GM18507 (cell line): ENCODE measurements at places on chromosomes 5 and 9.

- no peak for DNase-seq
Measured at GRCh38 chr5:157366741-157367674, 93.0 kb upstream of the NIPAL4 start.

GRCh38 chr5:171521219-171521633 lies 101.8 kb downstream of the FGF18 start:
- DNase-seq, result no peak

DNA sequence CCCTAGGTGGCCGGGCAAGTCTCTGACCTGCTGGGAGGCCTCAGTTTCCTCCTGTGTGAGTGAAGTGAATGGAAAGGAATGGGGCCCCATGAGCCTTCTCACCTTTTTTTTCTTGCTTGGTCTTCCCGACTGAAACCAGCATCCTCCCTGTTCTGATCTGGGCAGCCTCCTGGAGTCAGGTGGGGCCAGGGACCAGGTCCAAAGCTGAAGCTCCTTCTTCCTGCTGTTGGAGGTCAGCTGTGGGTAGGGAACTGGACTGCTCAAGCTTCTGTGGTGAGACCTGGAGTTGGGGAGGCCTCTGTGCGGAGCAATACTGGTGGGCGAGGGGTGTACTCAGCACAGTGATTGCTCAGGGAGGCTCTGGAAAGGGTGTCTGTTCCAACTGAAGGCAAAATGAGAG lies 99.7 kb downstream of the PCSK1 start:
- no peak for DNase-seq

DNA sequence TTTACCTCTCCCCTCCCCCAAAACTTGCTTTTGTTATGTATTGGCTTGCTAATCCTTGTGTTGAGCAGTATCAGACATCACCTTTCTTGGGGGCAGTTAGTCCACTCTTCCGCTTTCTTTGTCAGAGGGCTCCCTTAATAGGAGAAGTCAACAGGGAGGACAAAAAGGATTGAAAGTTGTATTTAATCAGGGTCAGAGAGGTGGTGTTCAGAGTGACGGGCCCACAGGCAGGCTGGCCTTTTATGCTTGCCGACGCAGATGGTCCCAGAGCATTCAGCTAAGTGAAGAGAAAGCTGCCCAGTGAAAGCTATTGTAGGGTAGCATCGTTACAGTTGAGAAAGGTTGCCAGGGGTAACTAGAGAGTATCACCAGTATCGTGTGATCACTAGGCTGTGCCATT lies 131.1 kb downstream of the ZCCHC7 start:
- DNase-seq, result no peak

GRCh38 chr5:94910721-94911120 lies 292.3 kb downstream of the SLF1 start:
- DNase-seq, result no peak

DNA sequence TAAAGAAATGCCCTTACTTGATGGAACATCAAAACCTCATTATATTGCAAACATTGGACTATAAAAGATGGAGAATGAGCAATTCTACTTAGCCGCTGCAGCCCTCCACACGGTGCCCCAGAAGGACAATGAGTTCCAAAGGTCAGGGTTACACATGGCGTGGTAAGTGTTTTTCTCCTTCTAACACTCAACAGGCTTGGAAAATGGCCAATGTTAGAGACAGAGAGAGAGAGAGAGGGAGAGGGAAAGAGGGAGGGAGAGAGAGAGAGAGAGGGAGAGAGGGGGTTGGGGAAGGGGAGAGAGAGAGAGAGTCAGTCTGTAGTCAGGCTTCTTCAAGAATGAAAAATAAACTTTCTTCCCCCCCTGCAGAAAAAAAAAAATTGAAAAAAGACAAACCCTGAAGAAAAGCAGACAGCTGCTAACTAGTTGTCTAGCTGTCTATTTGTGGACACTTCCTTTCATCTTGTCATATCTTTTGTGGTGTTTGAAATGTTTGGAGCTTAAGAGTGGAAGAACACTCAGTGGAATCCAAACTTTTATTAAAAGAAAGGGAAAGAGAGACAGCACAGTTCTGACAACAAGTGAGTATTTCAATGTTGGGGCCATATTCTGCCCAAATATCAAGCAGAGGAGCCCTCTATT lies 324.8 kb downstream of the TMEM38B start:
- no peak for DNase-seq
